ENCODE measurements at places on chromosomes 5 and 9.

GRCh38 chr5:134578578-134579283, 53.3 kb downstream of the JADE2 start:
- no peak for DNase-seq

DNA sequence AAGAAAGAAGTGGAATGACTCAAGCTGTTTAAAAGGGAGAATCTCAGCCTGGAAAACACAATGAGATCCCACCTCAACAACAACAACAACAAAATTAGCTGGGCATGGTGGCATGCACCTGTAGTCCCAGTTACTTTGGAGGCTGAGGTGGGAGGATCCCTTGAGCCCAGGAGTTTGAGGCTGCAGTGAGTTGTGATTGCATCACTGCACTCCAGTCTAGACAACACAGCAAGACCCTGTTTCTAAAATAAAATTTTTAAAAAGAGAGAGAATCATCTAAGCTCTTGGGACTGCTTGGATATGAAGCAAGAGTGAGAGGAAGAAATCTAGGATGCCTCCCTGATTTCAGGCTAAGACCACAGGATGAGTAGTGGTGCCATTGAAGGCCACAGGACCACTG, 47.4 kb upstream of the KIF2A start:
- DNase-seq, result no peak

DNA sequence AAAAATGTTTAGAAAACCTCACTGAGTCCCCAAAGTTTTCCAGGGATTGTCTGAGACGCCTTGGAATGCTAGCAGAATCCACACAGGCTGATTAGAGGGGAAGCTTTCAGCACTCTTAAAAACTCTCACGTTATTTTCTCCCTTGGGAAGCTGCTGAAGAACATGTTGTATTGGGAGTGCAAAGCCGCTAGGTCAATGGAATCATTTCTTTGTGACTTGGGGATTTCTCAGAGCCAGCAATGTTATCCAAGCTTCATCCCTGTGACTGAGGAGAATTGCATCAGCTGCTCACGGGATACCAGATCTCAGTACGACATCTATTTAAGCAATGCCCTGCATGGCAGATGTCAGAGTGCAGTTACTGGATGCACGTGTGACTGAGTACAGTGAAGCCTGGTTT, 426.4 kb upstream of the MPDZ start:
- DNase-seq, result no peak

DNA sequence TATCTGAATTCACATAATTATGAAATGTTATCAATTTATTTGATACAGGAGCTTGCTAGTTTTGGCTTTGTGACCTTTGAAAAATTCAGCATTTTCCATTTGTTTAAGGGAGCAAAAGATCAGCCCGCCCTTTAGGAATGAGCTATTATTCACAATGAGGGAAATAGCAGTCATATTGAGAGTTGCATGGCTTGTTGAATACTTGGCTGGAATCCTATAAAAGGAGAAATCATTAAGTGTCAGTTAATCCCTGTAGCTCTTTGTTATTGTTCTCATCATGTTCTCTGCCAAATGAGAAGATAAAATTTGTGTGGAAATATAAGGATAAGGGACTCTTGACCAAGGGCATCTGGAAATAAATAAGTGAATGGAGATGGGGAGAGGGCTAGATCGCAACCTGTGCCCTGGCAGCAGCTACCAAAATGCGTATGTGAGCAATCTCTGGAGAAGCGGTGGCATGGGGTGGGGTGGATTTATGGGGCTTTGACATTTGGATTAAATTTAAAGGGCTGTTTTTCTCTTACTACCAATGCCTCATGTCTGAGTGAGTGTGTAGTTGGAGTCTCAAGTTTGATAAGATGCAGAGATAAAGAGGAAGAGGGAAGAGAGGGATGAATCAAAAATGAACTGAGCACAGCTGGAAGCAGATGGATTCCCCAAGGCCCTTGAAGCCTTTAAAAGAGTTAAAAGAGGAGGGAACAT, 237.6 kb downstream of the NNT start:
- DNase-seq, result no peak

- no peak for DNase-seq
Measured at GRCh38 chr9:132267660-132268059, 87.1 kb downstream of the SETX start.

DNA sequence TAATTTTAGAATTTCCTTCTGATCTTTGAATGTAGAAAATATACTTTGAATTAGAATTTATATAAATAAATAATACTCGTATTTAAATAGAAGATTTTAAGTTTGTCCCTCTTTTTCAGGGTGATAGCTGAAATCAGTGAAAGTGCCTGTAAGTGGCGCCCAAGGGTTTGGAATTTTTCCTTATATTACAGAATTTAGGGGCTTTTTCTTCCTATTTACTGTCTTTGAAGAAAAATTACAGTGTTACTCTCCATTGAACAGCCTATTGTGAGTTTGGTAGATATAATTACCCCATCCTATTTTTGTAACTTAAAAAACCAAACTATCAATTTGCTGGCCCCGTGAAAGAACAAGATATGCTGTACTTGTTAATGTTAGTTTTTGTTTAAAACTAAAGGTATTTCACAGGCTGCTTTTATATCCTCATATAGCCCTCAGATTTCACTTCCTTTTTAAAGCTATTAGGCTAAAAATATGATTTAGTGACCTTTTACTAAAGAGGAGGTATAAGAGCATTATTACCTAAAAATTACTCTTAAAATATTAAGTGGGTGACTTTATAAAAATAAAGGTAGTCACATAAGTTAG, 3.2 kb downstream of the MAP3K1 start:
- DNase-seq, result no peak

- no peak for DNase-seq
Measured at GRCh38 chr5:158235159-158235547, 376.2 kb upstream of the CLINT1 start.

GRCh38 chr9:16964228-16964627, 93.8 kb upstream of the BNC2 start:
- no peak for DNase-seq

DNA sequence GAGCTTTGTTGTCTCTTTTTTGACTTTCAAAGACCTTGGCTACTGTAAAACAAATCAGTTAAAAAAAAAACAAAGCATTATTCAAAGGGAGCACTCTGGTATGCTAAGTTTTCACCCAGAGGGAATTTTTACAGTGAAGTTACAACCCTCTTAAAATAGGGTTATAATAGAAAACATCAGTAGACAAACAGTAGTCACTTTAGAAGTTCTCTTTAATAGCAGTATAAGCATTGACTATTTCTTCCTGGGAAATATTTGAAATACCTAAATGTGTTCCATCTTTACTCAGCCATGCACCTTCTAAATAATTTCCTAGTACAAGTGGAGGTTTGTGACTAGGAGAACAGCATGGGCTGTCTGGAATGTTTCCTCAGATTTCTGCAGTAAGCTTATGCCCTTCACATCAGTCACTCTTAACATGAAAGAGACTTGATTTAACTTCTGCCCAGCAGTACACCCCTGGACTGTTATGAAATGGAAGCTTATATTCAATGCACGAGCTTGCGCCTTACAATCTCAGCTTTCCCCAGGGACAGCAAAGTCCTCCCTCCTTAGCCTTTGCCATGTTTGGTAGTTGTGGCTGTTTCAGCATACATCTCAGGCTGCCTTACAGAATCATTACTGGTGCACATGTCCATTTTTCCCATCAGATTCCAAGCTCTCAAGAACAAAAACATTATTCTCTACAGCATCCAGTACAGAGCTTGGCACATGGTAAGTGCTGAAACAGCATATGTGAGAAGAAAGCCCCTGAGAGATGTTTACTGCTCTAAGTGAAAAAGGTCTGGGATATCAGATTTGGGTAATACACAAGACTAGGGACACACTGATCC, 191.5 kb downstream of the ZNF608 start:
- no peak for DNase-seq

DNA sequence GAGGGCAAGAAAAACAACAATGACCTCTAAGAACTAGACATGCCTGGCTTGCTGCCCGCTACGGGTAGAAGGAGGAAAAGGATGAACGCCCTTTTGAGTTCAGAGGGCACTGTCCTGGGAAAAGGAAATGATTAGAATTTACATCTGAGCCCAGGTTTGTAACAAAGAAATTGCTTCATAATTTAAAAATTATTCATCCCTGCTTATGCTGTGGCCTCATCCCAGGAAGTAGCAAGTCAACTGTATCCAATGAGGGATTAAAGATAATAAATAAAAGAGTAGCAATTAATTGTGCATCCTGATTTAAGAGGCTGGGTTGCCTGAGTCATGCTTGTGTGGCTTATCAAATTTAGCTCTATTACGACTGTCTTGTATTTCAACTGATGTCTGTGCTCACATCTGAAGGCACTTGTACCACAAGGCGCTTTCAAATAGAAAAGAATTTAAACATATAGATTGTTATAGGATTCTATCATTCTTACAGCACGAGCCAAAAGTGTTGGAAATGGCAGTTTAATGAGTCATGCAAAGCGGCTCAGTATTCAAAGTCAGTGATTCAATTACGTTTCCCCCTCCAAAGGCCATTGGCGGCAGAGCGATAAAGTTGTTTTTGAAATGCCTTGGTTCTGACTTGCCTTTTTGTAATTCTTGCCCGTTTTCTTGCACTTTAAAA, 40.0 kb upstream of the DMRT1 start:
- DNase-seq, result no peak

GRCh38 chr9:133115604-133116345, 5.3 kb downstream of the RALGDS start:
- DNase-seq, result peak; percentile 94

Measured in GM12891 (cell line).